Heart left ventricle (tissue), 16 donors: ENCODE measurements at places on chromosomes 6 and 20. TPM values are rescaled to one million over a fixed set of nuclear protein-coding genes. Genes with fewer than 3 reads are reported as not detected.

TBX18 gene
- total RNA-seq, result 1.7 TPM

- peak; percentile 92 for DNase-seq
Observed at GRCh38 chr6:159693128-159693893, at the start of gene SOD2. SOD2 (minus strand) TSS chr6:159693241; CDS start chr6:159693167, 74 bp downstream.

- DNase-seq, result no peak
Observed at GRCh38 chr20:4763723-4764510, 42.2 kb downstream of the PRND start.

GRCh38 chr6:118565311-118565960, 17.3 kb downstream of the PLN start:
- no peak for DNase-seq

- no peak for DNase-seq
Observed at GRCh38 chr6:11851387-11851786, 72.8 kb upstream of the ADTRP start.

- no peak for DNase-seq
Observed at GRCh38 chr6:86782328-86782727, 155.0 kb upstream of the HTR1E start.

DNA sequence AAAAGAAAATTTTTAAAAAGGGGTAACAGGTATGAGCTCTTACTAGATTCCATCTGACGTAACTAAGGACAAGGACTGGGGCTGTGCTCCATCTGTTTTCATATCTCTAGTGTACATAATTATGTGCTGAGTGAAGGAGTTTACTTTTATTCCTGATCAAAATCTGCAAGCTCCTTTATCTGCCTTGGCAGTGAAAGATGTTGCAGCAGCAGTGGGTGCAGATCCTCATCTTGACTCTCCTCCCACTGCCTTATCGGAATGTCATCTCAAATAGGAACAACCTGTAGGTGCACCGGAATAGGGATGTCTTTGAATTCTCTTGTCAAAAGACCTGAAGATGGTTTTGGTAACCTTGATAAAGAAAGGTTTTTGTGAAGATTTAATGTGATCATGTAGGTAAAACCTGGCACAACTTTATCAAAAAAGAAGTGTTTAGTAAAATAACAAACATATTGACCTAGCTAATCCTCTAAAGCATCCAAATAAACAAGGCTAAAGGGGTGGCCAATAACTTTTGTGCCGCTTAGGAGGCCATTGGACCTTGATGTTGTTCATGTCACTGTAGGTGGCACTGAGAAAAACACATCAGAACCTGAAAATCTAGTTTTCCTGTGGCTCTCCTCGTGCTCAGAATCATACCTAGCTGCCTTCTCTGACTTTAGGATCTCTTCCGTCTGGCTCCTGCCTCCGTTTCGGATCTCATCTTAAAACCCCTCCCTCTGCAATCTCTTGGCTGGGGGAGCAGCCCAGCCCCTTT, 19.0 kb upstream of the SLC16A10 start:
- no peak for DNase-seq

ECT2L gene
- total RNA-seq, result 4.1 TPM

GRCh38 chr6:72769459-72770125, 147.7 kb downstream of the KCNQ5 start:
- DNase-seq, result no peak

CDH4 gene
- 0.04 TPM for total RNA-seq

- DNase-seq, result peak; percentile 32
Observed at GRCh38 chr20:34037767-34038166, 44.1 kb downstream of the RALY start.

DNA sequence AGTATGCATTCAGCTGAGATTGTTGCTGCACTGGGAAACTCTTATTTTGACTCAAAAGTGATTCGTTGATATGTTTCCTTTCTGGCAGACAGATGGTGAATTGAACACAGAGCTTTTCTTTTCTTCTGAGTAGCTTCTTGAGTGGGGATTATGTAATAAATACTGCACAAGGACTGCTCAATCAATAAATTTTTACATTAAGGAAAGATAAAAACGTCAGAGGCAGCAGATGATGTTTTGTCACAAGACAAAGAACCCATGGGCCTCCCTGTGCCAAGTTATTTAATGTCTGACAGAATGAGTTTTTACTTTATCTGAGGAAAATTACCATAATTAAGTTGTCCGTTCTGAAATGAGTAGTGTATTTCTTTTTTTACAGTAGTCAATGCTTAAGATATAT, 460.3 kb downstream of the UTRN start:
- DNase-seq, result no peak

DNA sequence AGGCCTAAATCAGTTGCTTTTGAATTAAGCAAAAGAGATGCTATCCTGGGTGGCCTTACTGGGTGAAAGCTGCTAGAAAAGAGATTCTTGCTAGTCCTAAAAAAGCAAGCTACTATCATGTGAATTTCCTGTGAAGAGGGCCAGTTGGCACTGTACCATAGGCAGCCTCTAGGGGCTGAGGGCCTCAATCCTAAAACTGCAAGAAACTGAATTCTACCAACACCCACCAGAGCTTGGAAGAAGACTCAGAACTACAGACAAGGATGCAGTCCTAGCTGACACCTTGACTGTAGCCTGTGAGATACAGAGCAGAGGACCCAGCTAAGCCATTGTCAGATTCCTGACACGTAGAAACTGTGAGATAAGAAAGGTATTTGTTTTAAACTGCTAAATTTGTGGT, 24.5 kb downstream of the CLIC5 start:
- DNase-seq, result no peak
